ENCODE measurements at places on chromosomes 1 and 21.

DNA sequence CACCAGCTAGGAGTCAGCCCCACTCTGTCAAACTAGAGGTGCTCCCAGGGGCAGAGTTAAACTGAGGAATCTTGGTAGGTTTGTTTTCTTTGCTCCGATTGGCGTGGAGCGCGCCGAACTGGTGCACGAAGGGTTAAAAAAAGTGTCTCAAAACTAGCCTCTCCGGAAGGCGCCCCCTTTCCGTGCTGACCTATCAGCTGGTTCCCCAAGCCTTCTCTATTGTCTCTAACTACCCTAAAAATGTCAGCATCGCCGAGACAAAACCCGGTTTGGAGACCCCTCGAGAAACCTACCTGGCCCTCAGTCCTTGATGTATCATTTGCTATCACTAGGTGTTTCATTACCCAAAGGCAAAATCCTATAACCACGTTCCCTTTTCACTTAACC lies 2.2 kb downstream of the TGFB2 start:
- DNase-seq: peak; percentile 73

- DNase-seq: no peak
These were observed 724.5 kb downstream of the NCAM2 start for GRCh38 chr21:21722731-21723130.

GRCh38 chr1:35809114-35810095 lies 1.6 kb downstream of the AGO4 start:
- peak; percentile 11 for DNase-seq

GRCh38 chr1:33045246-33045645 lies 8.6 kb upstream of the AK2 start:
- no peak for DNase-seq

DNA sequence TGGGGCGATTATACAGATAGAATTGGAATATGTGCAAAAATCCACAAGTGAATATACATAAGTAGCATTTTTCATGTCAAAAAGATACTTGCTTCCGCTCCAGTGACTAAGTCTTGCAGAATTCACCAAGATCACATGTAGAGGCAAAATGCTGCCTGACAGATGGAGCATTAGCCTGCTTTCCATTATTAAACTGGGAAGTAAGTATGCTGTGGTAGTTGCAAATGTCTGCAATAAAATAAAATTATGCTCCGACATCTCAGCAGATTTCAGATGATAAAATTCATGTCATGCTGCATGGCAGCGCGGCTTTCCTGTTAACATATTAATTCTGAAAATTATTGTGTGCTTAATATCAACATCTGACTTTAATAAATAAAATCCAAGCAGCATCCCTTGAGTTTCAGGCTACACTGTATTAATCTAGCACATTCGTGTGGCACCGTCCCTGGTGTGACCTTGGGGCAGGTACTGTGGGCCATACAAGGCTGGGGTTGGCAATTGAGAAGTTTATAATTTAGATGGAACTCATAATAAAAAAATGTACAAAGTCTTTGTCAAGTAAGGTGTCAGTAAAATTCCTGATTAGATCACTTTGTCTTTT lies 366.4 kb upstream of the ZP4 start:
- no peak for DNase-seq

DNA sequence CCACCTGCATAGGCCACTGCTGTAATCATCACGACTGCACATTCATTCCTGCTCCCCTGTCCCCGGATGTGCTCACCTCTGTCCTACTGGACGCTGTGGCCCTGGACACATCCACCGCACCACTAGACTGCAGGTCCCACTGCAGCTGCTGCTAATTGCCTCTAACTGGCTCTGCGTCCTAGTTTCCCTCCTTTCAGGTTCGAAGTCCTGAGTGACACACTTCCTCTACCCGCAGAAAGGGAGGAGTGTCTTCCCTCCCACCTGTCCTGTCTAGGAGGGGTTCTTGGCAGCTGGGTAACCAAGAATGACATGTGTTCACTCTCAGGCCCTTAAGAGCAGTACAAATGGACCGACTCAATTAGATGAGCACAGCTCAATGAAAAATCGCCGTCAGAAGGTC lies 40.5 kb upstream of the ITPKB start:
- DNase-seq: no peak

- DNase-seq: no peak
These were observed 41.3 kb upstream of the DMBX1 start for GRCh38 chr1:46448109-46448911.

DNA sequence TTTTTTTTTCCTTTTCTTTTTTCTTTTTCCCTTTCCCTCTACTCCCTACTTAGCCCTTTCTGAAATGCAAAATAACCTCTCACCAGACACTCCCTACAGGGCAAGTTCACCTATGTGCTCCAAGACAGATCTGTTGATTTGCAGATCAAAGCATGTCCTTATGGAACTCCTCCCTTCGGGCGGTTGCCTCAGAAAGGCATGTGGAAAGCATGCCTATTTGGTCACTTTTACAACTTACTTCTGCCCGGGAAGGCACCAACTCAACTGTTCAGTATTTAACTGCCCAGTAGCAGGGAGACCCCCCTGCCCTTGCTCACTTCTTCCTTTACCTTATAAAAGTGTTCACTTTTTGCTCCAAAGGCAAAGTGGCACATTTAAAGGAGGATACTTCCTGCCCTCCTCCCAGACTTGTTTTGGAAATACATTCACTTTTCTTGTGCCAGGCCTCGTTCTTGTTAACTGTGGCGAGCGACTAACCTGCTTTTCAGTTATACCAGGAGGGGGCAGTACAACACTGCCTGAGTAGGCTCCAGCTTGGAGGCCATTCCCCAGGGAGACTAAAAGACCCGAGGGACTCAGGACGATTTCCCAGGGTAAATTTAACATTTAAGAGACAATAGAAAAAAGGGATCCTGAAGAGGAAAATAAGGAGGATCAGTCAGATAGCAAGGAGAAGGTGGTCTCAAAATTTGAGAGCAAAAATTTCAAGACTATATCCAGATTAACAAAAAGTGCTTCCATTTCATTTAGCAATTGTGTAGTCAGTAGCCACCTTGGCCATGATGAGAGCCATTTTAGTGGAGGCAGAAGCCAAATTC lies 12.3 kb upstream of the SLAMF7 start:
- DNase-seq: peak; percentile 76

DNA sequence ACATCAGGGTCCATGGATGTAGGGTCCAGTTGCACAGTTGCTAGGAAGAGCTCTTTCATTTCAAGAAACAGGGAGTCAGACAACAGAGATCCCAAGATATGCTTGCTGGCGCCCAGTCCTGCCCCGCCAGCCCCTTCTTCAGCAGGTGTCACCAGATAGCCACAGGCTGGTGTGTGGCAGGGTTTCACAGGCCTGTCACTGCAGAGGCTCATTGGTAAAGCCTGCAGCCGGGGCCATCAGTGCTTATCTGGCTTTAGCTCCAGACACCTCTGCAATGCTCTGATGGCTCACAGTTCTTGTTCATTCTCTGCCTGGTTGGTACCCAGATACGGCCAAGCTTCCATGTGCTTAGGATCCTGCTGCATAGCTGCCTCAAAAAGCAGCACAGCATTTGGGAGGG lies 12.4 kb upstream of the ZNF124 start:
- no peak for DNase-seq

- no peak for DNase-seq
These were observed 57.0 kb upstream of the SIM2 start for GRCh38 chr21:36641886-36642285.

- DNase-seq: no peak
These were observed 181.5 kb upstream of the C1orf105 start for GRCh38 chr1:172238965-172239364.

- DNase-seq: no peak
These were observed 26.8 kb upstream of the RNF19B start for GRCh38 chr1:32991386-32991785.

DNA sequence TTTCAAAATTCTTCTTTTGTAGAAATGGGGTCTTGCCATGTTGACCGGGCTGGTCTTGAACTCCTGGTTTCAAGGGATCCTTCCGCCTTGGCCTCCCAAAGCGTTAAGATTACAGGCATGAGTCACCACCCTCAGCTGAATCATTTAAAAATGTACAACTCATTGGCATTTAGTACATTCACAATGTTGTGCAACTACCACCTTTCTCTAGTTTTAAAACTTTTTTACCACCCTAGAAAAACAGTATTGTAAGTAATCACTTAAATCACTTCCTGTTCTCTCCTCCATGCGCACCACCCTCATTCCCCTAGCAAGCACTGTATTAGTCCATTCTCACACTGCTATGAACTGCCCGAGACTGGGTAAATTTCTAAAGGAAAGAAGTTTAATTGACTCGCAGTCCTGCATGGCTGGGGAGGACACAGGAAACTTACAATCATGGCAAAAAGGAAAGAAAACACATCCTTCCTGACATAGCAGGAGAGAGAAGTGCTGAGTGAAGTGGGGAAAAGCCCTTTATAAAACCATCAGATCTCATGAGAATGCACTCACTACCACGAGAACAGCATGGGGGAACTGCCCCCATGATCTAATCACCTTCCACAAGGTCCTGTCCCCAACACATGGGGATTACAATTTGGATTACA lies 14.4 kb upstream of the THEM5 start:
- DNase-seq: peak; percentile 91

- DNase-seq: no peak
These were observed 532.3 kb upstream of the USP24 start for GRCh38 chr1:55747408-55747841.

All from iris pigment epithelial cell (primary cell).